ENCODE measurements at places on chromosomes 1 and 21. TPM values are rescaled to one million over a fixed set of nuclear protein-coding genes. Genes with fewer than 3 reads are reported as not detected.
A peak's percentile ranks its signal among the peaks of the same experiment; 100 is the strongest.

Gene RNU1-1
- total RNA-seq, result under 0.01 TPM

Gene S100A7
- total RNA-seq, result not detected

DNA sequence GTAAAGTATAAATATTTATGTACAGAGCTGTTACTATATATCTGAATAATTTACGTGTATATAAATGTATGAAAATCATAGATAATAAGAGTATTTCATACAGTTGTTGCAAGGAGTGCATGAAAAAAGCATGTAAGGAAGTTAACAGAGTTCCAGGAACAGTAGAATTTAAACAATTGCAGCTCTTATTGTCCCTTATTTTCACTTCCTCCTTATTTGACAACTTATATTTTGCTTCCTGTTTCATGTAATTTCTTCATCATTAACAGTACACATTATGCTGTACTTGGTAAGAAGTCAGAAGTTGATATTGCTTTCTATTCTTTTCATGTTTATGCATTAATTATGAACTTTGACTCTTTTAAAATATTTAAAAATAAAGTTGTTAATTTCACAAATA, 681.5 kb downstream of the LRRIQ3 start:
- no peak for DNase-seq
- H3K4me1 ChIP-seq, result no peaks in the 10 kb centered on the region
- no peak overlapping the region for H3K4me3 ChIP-seq
- H3K27me3 ChIP-seq, result no peaks in the 10 kb centered on the region
- no peak overlapping the region for H3K27ac ChIP-seq

GRCh38 chr1:237005674-237006073, 1.4 kb upstream of the MT1HL1 start:
- no peak for DNase-seq
- no peaks in the 10 kb centered on the region for H3K36me3 ChIP-seq
- H3K27me3 ChIP-seq, result no peaks in the 10 kb centered on the region
- H3K4me3 ChIP-seq, result no peak overlapping the region

DNA sequence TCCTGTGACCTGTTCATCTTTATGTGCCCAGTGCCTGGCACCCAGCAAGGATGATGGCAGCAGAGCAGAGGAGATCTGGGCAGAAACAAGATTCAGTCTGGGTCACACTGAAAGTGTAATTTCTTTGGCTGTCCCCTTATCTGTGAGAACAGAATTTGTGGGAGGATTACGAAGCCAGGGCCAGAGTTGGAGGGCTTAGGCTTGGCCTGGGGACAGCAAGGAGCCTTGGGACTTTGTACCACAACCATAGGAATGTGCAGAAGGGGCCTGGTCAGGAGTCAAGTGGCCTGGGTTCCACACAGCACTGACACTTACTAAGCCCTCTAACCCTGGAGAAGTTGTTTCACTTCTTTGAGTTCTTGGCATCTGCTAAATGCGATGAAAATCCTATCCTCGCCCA, 12.8 kb downstream of the PMVK start:
- no peak overlapping the region for H3K27ac ChIP-seq
- DNase-seq, result no peak
- no peak overlapping the region for H3K4me3 ChIP-seq
- H3K4me1 ChIP-seq, result no peaks in the 10 kb centered on the region

GRCh38 chr1:23152966-23153684, 15.5 kb downstream of the LUZP1 start:
- H3K4me1 ChIP-seq, result peaks cover 58% of the 10 kb centered on the region
- DNase-seq, result no peak
- no peak overlapping the region for H3K4me3 ChIP-seq

GRCh38 chr21:42164064-42164789, 54.7 kb upstream of the ABCG1 start:
- no peak overlapping the region for H3K27ac ChIP-seq
- DNase-seq, result peak; percentile 54
- no peak overlapping the region for H3K4me3 ChIP-seq
- no peaks in the 10 kb centered on the region for H3K36me3 ChIP-seq
- H3K4me1 ChIP-seq, result no peaks in the 10 kb centered on the region

Gene DTL
- total RNA-seq, result 1.2 TPM

Gene INKA2
- 0.78 TPM for total RNA-seq

GRCh38 chr1:24317956-24318614, 1.1 kb upstream of the GRHL3 start:
- H3K36me3 ChIP-seq, result no peaks in the 10 kb centered on the region
- DNase-seq, result no peak
- no peak overlapping the region for H3K27ac ChIP-seq
- H3K4me1 ChIP-seq, result peaks cover 10% of the 10 kb centered on the region
- H3K4me3 ChIP-seq, result no peak overlapping the region

DNA sequence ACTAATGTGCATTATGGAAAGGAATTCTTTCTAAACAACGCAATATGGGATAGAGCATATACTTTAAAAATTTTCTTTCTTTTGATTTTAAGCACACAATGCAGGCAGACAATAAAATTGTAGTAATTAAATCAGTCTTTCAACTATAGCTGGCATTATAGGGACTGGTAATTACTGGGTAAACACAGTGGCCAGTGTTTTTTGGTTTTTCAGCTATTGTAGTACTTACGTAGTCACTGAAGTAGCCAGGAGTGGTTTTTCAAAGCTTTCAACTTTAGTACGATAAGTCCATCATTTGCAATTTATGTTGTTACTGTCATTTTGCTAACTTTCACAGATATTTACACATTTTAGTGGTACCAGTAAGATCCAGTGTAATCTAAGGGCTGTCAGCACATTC, 50.6 kb downstream of the RAB3GAP2 start:
- H3K36me3 ChIP-seq, result no peaks in the 10 kb centered on the region

- peak overlapping the region; percentile 96 for H3K27ac ChIP-seq
- no peaks in the 10 kb centered on the region for H3K27me3 ChIP-seq
- peaks cover 5% of the 10 kb centered on the region for H3K36me3 ChIP-seq
- H3K4me3 ChIP-seq, result peak overlapping the region; percentile 66
- no peak for DNase-seq
Observed at GRCh38 chr1:15618655-15619525, 1.6 kb downstream of the DDI2 start.

DNA sequence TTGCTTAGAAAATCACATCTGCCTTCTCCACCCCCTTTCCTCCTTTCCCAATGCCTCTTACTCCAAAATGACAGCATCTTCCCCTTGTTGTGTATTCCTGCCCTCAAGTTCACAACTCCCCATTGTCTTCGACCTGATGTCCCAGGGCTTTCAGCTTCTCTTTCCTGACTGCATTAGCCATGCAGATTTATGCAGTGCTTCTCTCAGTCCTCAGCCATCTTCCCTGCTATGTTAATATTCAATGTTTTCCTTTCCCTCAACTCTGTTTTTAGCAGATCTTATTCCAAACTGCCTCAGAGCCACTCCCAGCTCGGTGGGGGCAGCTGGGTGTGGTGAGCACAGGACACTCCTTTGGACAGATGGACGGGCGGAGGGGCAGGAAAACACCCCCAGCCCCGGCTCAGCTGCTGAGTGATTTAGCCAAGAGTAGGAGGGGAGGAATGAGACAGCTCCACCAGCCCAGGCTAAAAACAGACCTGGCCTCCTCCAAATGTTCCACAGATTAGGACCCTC, 71.0 kb downstream of the CD2 start:
- H3K27ac ChIP-seq, result no peak overlapping the region
- no peak for DNase-seq
- H3K36me3 ChIP-seq, result no peaks in the 10 kb centered on the region
- no peaks in the 10 kb centered on the region for H3K4me1 ChIP-seq
- no peak overlapping the region for H3K4me3 ChIP-seq

DNA sequence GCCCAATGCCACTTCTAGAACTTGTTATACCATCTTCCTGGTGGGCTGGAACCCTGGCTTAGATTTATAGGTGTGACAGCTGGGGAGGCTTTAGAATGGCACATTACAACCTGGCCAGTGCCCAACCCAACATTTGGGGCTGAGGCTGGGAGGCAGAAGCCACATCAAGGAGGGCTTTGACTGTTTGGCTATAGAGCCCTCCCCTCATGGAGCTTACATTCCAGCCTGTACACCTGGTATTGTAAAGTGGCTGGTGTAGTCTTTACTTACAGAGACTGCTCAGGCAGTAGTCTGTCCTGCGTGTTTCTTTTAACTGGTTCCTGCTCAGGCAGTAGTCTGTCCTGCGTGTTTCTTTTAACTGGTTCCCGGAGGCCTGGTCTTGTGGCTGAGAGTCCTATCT, 10.0 kb upstream of the SLC2A1 start:
- peaks cover 7% of the 10 kb centered on the region for H3K4me1 ChIP-seq
- H3K27me3 ChIP-seq, result no peaks in the 10 kb centered on the region
- no peak for DNase-seq
- H3K27ac ChIP-seq, result no peak overlapping the region

Gene NUDT17
- 3.1 TPM for total RNA-seq

Gene UTS2
- total RNA-seq, result 0.65 TPM
